ENCODE measurements at places on chromosomes 1 and 21. TPM values are rescaled to one million over a fixed set of nuclear protein-coding genes. Genes with fewer than 3 reads are reported as not detected.

The CD1D gene
- polyA plus RNA-seq: not detected

The GNG4 gene
- 1.6 TPM for polyA plus RNA-seq

The SDE2 gene
- 15.1 TPM for polyA plus RNA-seq

The S100A5 gene
- not detected for polyA plus RNA-seq

The KRTAP13-2 gene
- polyA plus RNA-seq: not detected

The UTP25 gene
- polyA plus RNA-seq: 6.3 TPM

The SLC16A4 gene
- polyA plus RNA-seq: 5.2 TPM

The CFHR2 gene
- polyA plus RNA-seq: not detected

The FABP3 gene
- 0.08 TPM for polyA plus RNA-seq

The GPR89B gene
- polyA plus RNA-seq: 6.4 TPM

The CYP4A22 gene
- not detected for polyA plus RNA-seq

The OR2T33 gene
- polyA plus RNA-seq: 0.07 TPM

The ALPL gene
- polyA plus RNA-seq: 1.3 TPM

The CTSS gene
- 2.3 TPM for polyA plus RNA-seq

The GNG12 gene
- 41.2 TPM for polyA plus RNA-seq

The LCE1B gene
- not detected for polyA plus RNA-seq

The TSSK3 gene
- polyA plus RNA-seq: 0.28 TPM

The CYYR1 gene
- polyA plus RNA-seq: not detected

The IFNLR1 gene
- 0.29 TPM for polyA plus RNA-seq

The CD84 gene
- polyA plus RNA-seq: not detected

The TP53BP2 gene
- polyA plus RNA-seq: 11.4 TPM

The FCER1G gene
- 0.34 TPM for polyA plus RNA-seq

The AK5 gene
- polyA plus RNA-seq: 22.9 TPM

The GPR37L1 gene
- not detected for polyA plus RNA-seq

The OR10J4 gene
- not detected for polyA plus RNA-seq

The POGK gene
- polyA plus RNA-seq: 15.0 TPM

The LAX1 gene
- polyA plus RNA-seq: 0.03 TPM

The CLDN17 gene
- not detected for polyA plus RNA-seq

The ADCY10 gene
- polyA plus RNA-seq: 0.15 TPM

The AGO1 gene
- 9.5 TPM for polyA plus RNA-seq

The NEXN gene
- polyA plus RNA-seq: 3.6 TPM

The FOXO6 gene
- polyA plus RNA-seq: 0.35 TPM

The LAMB3 gene
- 14.1 TPM for polyA plus RNA-seq

The ARHGEF19 gene
- 11.5 TPM for polyA plus RNA-seq

The C8B gene
- not detected for polyA plus RNA-seq

The GUCA2A gene
- polyA plus RNA-seq: not detected

The UBE2U gene
- not detected for polyA plus RNA-seq

The SVBP gene
- polyA plus RNA-seq: 20.2 TPM

The RBM15 gene
- polyA plus RNA-seq: 4.7 TPM

The BCAN gene
- 0.25 TPM for polyA plus RNA-seq

Measured in SK-N-SH (cell line).